ENCODE measurements at places on chromosomes 12 and 14. TPM values are rescaled to one million over a fixed set of nuclear protein-coding genes. Genes with fewer than 3 reads are reported as not detected.

- no peak for DNase-seq
Observed at GRCh38 chr14:68808696-68809480, 16.0 kb upstream of the ZFP36L1 start.

DNA sequence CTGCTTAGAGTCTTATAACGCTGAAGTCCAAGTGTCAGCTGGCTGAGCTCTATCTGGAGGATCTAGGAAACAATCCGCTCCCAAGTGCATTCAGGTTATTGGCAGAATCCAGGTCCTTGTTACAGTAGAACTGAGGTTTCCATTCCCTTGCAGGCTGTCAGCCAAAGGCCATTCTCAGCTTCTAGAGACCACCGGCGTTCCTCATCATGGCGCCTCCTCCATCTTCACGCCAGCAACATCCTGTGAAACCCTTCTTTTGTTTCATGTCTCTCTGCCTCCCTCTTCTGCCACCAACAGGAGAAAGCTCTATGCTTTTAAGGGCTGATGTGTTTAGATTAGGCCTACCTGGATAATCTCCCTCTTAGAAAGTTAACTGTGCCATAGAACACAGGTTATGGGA is 133.0 kb upstream of the RASSF8 start:
- no peak for DNase-seq

DNA sequence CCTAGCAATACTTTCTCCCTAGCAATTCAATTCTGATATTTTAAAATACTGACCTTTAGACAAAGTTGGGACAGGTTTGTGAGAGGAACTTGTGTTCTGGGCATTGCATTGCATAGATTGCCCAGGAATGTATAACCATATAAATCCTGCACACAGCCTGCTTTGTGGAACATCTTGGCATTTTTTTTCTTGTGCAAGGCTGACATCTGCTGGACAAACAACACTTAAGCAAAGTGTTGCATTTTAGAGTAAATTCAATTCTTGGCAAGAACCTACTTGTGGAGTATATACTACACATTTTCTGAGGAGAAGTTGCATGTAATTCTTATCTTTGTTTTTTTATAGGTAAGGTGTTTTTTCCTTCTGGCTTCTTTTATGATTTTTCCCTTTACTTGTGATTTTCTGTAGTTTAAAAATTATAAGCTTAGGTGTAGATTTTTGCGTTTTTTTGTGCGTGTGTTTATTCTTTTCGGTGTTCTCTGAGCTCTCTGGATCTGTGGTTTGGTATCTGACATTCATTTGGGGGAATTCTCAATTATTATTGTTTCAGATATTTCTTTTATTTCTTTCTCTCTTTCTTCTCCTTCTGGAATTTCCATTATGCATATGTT is 26.4 kb downstream of the TESPA1 start:
- DNase-seq, result peak; percentile 61

GRCh38 chr14:82492157-82492556 is 958.5 kb upstream of the SEL1L start:
- DNase-seq, result no peak

DNA sequence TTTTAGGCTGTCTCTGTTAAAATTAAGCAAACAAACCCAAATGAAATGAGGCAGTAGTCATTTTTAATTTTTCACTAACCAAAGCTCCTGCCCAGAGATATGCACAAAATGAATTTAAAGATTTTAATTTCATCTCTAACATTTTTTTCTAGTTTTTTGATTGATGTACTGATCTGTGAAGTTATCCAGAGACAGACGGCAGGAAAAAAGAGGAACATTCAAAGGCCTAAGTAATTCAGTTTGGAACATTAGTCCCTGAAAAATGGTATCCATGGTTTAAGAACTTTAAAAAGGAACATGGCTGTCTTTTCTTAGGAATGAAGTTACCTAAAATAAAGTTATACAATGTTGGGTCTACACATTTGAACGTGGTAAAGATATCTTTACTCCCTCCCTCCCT is 498.8 kb upstream of the LMO3 start:
- no peak for DNase-seq

DNA sequence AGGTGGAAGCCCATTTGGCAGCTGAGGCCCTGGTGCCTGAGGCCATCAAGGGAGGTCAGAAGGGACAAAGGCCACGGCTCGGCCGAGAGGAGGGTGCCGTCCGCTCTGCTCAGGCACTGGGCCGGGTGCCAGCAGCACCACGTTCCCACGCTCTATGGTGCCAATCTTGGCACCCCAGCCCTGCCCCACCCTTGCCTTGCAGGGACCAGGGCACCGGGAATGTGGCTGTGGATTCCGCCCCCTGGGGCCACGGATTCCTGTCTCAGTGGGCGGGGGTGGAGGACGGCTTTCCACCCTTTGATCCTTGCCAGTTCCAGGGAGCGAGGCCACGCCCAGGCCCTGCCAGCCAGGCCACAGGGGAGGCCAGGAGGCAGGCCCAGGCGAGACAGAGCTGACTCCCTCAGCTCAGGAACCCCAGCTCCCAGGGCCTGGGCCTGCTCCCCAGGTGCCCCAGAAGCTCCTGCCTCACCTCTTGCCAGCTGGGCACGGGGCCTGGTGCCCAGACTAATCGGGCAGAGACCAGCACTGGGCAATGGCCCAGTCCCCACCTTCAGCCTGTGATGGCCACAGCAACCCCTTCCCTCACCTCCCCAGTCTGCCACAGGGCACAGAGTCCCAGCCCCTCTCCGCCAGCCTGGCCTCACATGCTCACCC is 26.4 kb upstream of the GPR132 start:
- peak; percentile 18 for DNase-seq

DNA sequence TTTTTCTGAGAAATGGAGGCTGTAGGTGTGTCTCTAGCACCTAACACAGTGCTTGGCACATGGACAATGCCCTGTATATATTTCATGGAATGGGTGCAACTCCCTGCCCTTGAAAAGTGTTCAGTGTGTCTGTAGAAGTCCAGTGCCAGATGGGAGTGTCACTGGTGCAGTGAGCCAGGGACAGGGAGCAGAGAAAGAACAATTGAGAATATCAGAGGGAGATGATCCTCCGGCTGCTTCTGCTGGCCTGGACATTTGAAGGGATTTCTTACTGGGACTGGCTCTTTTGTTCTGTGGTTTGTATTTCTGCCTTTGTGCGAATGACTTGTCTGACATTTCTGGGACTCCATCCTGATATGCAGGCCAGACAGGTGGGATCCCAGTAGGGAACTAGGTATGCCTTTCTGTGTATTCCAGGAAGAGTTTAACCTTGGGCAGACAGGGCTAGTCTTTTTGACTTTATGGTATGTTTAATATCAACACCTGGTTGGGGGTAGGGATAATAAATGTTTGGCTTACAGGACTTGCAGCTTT is 328.0 kb downstream of the NRXN3 start:
- DNase-seq, result no peak

DNA sequence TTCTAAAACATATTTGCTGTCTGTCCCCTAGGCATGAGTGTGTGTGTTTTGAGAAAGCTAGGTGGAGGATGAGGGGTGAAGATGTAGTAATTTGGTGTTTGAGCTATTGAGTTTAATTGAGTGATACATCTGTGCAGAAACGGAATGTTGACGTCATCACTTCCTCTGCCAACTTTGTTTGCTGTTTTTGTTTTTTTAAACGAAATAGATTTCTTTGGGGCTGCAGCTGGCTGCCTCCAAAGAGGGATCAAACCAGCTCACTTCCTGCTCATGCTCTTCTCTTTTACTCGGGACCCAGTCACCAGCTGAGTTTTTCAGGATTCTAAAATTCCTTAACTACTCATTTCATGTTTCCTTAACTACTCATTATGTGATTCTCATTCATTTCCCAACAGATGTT is 19.5 kb upstream of the CRACR2A start:
- DNase-seq, result no peak

- DNase-seq, result no peak
Observed at GRCh38 chr14:64955297-64955696, 12.8 kb upstream of the GPX2 start.

DNA sequence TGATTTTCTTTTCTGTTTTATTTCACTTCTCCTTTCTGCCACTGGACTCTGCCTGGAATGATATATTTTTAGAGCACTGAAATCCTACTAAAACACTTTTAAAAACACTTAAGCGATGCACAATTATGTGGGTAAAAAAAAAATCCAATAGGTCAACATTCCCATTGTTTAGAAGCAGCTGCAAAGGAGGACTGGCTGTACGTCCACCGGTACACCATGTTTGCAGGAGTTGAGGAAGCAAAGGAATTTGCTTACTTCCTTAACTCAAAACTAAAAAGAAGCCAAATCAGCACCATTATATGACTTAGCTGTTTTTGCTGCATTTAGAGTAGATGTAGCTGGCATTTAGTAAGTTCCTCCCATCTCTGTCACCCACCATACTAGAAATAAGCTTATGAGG is 186.8 kb upstream of the TMTC1 start:
- DNase-seq, result no peak

DNA sequence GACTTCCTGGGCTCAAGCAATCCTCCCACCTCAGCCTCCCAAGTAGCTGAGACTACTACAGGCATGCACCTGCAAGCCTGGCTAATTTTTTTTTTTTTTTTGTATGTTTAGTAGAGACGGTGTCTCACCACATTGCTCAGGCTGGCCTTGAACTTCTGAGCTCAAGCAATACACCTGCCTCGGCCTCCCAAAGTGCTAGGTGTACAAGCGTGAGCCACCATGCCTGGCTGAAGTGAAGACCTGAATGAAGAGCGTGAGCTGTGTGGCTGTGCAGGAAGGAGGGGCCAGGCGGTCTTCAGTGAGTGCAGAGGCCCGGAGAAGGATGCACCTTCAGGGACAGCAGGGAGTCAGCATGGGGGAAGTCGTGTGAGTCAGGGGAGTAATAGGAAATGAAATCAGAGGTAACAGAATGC is 14.9 kb upstream of the NFKBIA start:
- DNase-seq, result no peak

DNA sequence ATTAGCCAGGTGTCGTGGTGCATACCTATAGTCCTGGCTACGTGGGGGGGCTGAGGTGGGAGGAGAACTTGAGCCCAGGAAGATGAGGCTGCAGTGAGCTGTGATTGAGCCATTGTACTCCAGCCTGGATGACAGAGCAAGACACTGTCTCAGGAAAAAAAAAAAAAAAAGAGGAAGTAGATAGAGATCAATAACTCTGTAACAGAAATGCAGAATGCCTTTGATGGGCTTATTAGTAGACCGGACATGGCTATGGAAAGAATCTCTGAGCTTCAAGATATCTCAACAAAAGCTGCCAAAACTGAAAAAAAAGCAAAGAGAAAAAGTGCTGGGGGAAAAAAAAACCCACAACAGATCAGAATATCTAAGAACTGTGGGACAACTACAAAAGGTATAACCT is 37.5 kb downstream of the GPR68 start:
- DNase-seq, result no peak

- DNase-seq, result no peak
Observed at GRCh38 chr14:102751088-102751487, 26.2 kb upstream of the TRAF3 start.

- no peak for DNase-seq
Observed at GRCh38 chr12:78793491-78793890, 71.1 kb upstream of the SYT1 start.

DNA sequence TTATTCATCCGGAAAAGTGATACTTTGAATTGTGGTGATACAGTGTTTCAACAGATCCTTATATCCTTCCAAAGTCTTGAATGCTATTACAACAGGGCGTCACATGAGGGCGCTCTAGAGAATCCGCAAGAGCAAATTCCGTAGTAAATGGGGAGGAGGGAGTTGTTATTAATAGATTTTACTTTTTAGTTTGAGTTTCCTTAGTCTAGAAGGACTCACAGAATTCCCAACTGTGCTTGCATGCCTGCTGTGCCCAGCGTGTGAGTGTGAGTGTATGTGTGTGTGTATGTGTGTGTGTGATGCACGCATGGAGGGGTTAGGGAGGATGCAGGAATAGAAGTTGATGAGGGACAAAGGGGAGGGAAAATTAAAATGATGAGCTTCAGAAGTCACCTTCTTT is 375.3 kb downstream of the C12orf75 start:
- peak; percentile 69 for DNase-seq

- DNase-seq, result peak; percentile 32
Observed at GRCh38 chr12:14664434-14665023, 31.9 kb downstream of the GUCY2C start.

- DNase-seq, result no peak
Observed at GRCh38 chr12:75579552-75579951, 68.1 kb upstream of the KRR1 start.

DNA sequence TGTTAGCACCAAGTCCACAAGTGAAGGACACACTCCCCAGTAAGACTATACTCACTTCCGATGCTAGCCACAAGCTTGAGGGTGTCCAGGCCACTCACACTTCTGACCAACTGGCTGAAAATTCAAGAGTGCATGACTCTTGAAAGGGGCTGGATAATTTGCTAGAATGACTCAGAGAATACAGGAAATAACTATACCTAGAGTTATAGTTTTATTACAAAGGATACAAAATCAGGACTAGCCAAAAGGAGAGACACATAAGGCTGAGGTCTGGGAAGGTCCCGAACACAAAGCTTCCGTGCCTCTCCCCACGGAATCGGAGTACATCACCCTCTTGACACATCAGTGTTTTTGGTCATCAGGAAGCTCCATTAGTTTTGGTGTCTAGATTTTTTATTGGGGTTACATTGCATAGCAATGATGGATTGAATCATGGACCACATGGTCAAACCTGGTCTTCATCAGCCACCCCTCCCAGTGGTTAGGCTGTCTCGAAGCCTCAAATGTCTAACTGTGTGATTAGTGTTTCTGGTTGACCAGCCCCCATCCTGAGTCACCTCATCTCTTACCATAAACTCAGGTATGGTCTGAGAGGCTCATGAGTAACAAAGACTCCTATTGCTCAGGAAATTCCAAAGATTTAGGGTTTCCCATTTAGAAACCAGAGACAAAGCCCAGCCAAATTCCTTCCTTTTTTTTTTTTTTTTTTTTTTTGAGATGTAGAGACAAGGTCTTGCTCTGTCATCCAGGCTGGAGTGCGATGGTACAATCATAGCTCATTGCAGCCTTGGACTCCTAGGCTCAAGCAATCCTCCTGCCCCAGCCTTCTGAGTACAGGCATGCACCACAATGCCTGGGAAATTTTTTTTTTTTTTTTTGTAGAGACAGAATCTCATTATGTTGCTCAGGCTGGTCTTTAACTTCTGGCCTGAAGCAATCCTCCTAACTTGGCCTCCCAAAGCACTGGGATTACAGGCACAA is 472.0 kb upstream of the TBX3 start:
- no peak for DNase-seq

DNA sequence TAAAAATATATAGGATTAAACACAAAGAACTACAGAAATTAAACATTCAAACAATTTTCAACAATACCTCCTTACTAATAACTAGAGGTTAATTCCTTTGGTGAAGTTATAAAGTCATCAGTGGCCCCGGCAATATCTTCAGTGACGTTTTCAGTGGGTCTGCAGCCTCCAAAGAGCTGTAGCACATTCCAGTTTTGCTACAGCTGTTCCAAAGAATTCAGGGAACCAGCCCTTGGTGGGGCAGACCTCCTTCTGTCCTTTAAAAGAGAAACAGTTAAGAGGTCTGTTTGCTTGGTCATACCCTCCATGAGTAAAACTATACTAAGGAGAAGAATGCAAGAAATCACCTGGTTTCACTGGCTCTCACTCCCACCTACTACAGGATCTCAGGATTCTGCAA is 99.2 kb upstream of the ZDHHC17 start:
- no peak for DNase-seq

- DNase-seq, result no peak
Observed at GRCh38 chr14:80127466-80127865, 83.8 kb downstream of the DIO2 start.

- DNase-seq, result no peak
Observed at GRCh38 chr12:53056296-53056695, 6.4 kb downstream of the TNS2 start.

The TBX3 gene
- polyA plus RNA-seq, result 78.6 TPM

The STRAP gene
- 189 TPM for polyA plus RNA-seq

The ERBB3 gene
- polyA plus RNA-seq, result 111 TPM

The CPM gene
- polyA plus RNA-seq, result 27.3 TPM

The CCDC60 gene
- 0.18 TPM for polyA plus RNA-seq

Measured in left kidney (tissue), 8 donors.